Epithelial cell of umbilical artery (primary cell): ENCODE measurements at places on chromosomes 6 and 20. TPM values are rescaled to one million over a fixed set of nuclear protein-coding genes. Genes with fewer than 3 reads are reported as not detected.

TASP1 gene
- total RNA-seq = 7.8 and 10.9 TPM in 2 replicates

GMNN gene
- 32.8 and 43.3 TPM in 2 replicates for total RNA-seq

NOX3 gene
- not detected in 2 replicates for total RNA-seq

CRIP3 gene
- not detected in 2 replicates for total RNA-seq
